ENCODE measurements at places on chromosomes 3 and 15.
A peak's percentile ranks its signal among the peaks of the same experiment; 100 is the strongest.

DNA sequence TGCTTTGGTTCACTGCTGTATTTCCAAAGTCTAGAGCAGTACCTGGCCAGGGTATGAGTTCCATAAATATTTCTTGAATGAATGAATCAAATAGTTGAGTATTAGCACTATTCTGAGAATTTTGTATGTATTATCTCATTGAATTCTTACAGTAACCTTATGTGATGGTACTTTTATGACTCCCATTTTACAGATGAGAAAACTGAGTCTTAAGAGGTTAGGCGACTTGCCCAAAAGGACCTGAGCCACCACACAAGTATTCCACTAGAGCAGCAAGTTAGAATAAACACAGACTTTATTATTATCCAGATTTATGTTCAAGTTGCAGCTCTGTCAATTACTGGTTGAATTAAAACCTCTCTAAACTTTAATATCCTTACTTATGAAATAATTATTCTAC lies 29.4 kb downstream of the CRTC3 start:
- no peak for DNase-seq
- peak overlapping the region; percentile 95 for H3K27ac ChIP-seq
- H3K4me1 ChIP-seq: peaks cover 50% of the 10 kb centered on the region
- H3K4me3 ChIP-seq: no peak overlapping the region

DNA sequence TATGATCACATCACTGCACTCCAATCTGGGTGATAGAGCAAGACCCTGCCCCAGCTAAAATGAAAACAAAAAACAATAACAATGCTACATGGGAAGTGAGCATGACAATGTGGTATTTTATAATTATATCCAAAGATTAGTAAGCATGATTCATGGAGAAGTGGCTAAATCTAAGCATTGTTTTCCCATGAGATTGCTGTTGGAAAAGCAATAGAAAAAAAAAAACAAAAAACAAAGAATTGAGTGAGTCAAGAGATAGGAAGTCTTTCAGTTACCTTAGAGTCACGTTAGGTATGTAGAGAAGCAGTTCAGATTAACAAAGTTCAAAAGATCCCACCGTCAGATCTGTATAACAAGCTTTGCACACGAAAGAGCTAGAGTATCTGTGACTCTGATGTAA lies 210.3 kb upstream of the CNTN6 start:
- no peak overlapping the region for H3K4me3 ChIP-seq
- H3K4me1 ChIP-seq: peaks cover 3% of the 10 kb centered on the region
- no peak for DNase-seq
- H3K27me3 ChIP-seq: no peaks in the 10 kb centered on the region
- no peaks in the 10 kb centered on the region for H3K36me3 ChIP-seq
- H3K27ac ChIP-seq: no peak overlapping the region

- peaks cover 18% of the 10 kb centered on the region for H3K4me1 ChIP-seq
- no peak overlapping the region for H3K4me3 ChIP-seq
- no peak for DNase-seq
- H3K27ac ChIP-seq: no peak overlapping the region
Measured at GRCh38 chr15:99472416-99473145, 93.2 kb upstream of the MEF2A start.

DNA sequence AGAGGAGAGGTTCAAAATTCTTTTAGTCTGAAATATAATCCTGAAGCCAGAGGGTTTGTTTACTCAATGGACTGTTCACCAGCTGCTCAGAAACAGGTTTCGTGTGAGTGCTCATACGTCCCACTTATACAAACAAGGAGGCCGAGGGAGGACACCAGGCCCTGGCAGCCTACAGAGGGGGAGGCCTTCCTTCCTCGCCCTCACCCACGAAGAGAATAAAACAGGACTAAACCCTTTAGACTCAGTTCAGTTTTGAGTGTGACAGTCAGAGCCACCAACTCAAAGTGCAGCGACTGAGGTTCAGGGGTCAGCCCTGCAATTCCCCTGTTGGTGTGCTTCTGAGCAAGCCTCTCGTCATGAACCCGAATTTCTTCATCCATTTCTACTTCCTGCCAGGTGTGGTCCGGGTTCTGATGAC lies 17.3 kb downstream of the FAM174B start:
- no peak for DNase-seq
- no peaks in the 10 kb centered on the region for H3K27me3 ChIP-seq
- H3K27ac ChIP-seq: peak overlapping the region; percentile 84
- H3K4me1 ChIP-seq: peaks cover 33% of the 10 kb centered on the region
- peaks cover 14% of the 10 kb centered on the region for H3K36me3 ChIP-seq

- no peak overlapping the region for H3K27ac ChIP-seq
- no peak overlapping the region for H3K4me3 ChIP-seq
- peaks cover 16% of the 10 kb centered on the region for H3K4me1 ChIP-seq
- DNase-seq: no peak
Measured at GRCh38 chr3:71657831-71658530, 67.2 kb downstream of the EIF4E3 start.

- no peaks in the 10 kb centered on the region for H3K27me3 ChIP-seq
- peaks cover 1% of the 10 kb centered on the region for H3K36me3 ChIP-seq
- no peak overlapping the region for H3K4me3 ChIP-seq
- DNase-seq: no peak
- peaks cover 7% of the 10 kb centered on the region for H3K4me1 ChIP-seq
- no peak overlapping the region for H3K27ac ChIP-seq
Measured at GRCh38 chr3:146024260-146024659, 136.7 kb downstream of the PLOD2 start.

GRCh38 chr3:175336406-175337133 lies 477.4 kb downstream of the NAALADL2 start:
- H3K4me3 ChIP-seq: no peak overlapping the region
- no peak overlapping the region for H3K27ac ChIP-seq
- DNase-seq: no peak
- peaks cover 4% of the 10 kb centered on the region for H3K36me3 ChIP-seq

DNA sequence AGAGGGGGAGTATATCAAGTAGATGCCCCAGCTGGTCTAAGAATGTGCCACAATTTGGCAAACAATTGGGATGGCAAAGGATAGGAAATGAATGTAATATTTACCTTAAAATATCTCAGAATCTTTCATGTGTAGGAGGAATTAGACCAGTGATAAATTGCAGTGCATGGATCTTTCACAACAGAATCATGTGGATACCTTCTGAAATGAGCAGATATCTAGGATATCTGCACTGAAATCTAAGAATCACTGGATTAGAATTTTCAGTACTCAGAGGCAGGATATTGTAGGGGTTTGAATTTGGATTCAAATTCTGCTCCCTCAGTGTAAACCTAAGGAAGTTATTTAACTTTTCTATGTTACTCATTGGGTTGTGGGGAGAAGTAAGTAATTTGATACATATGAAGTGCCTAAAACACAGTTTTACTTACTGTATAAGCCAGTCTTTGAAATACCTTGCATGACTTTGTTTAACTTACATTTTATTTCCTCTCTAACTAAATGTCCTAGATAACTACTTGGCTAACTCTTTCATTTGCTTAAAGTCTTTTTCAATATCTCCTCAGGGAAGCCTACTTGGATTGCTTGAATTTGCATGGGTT lies 8.8 kb downstream of the IL1RAP start:
- no peak for DNase-seq
- H3K36me3 ChIP-seq: no peaks in the 10 kb centered on the region
- H3K27ac ChIP-seq: no peak overlapping the region
- H3K4me1 ChIP-seq: peaks cover under 1% of the 10 kb centered on the region
- no peaks in the 10 kb centered on the region for H3K27me3 ChIP-seq

DNA sequence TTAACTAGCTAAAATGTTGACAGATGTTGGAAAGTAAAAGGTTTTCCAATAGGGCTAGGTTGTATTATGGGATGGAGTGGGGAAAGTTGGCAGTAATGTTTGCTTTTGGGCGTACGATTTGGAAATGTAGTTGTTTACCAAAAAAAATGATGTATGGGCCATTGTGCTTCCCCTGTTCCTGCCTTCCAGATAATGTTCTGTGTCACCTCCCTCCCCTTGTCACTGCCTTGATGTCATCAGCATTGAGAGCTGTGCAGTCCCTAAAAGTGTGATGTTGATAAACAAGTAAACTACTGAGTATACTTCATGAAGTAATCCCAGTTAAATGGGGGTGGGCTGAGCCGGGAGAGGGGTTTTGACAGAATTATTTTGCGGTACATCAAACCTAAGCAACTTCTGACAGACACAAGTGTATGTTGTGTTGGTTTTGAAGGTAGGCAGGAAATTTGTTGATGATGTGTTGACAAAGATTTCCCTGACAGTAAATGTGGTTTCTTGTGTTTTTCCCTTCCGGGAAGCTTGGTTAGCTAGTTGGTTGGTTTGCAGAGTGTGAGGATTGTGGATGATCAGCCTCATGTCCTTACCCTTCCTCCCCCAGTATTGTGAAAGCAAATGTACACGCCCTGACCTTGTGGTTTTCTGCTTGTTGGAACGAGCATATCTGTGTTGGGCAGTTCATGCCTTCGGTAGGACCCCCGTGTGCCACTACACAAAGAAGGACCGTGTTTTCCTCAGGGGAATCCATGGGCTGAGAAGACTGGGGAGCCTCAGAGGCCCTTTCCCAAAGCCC lies 87.3 kb downstream of the PGPEP1L start:
- H3K27me3 ChIP-seq: no peaks in the 10 kb centered on the region
- H3K4me3 ChIP-seq: no peak overlapping the region
- DNase-seq: no peak
- H3K36me3 ChIP-seq: peaks cover 51% of the 10 kb centered on the region
- peaks cover 8% of the 10 kb centered on the region for H3K4me1 ChIP-seq

DNA sequence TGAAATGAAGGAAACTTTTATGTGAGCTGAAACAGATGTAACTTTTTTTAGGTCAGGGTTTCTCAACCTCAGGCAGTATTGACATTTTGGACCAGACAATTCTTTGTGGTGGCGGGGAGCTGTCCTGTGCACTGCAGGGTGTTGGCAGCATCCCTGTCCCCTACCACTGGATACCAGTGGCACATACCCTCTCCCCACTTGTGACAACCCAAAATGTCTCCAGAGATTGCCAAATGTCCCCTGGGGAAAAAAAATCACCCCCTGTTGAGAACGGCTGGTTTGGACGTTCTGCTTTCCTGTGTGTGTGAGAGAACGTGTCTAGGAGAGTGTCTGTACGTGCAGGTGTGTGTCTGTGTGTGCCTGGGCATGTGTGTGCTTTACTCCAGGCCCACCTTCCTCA lies 30.7 kb upstream of the GRIP2 start:
- no peak for DNase-seq
- H3K4me1 ChIP-seq: no peaks in the 10 kb centered on the region
- no peaks in the 10 kb centered on the region for H3K36me3 ChIP-seq
- no peak overlapping the region for H3K4me3 ChIP-seq
- no peak overlapping the region for H3K27ac ChIP-seq

DNA sequence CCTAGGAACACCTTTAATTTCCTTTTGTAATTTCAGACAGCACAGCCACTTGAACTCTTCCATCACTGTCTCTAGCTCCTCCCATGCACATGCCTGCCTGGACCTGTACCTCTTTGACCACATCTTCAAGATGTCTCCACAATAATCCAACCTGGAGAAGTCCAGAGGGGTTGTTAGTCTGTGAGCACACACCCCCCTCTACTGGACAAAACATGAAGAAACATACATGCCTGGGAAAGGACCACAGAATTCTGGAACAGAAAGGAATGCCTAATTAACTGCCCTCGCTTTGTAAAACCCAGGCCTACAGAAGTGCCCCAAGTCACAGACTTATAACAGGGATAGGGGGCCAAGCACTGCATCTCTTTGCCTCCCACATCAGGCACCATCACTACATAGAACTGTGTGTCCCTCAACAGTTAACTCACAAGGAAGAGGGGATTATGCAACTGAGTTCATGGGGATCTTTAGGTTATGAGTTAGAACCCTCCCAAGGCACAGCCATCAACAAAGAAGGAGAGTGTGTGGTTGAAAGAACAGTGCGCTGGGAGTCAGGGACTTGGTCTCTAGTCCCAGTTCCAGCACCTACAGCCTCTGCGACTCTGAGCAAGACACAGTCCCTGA lies 61.7 kb downstream of the FMN1 start:
- H3K27me3 ChIP-seq: peaks cover 3% of the 10 kb centered on the region
- no peak overlapping the region for H3K4me3 ChIP-seq
- H3K36me3 ChIP-seq: no peaks in the 10 kb centered on the region
- H3K4me1 ChIP-seq: peaks cover 17% of the 10 kb centered on the region

DNA sequence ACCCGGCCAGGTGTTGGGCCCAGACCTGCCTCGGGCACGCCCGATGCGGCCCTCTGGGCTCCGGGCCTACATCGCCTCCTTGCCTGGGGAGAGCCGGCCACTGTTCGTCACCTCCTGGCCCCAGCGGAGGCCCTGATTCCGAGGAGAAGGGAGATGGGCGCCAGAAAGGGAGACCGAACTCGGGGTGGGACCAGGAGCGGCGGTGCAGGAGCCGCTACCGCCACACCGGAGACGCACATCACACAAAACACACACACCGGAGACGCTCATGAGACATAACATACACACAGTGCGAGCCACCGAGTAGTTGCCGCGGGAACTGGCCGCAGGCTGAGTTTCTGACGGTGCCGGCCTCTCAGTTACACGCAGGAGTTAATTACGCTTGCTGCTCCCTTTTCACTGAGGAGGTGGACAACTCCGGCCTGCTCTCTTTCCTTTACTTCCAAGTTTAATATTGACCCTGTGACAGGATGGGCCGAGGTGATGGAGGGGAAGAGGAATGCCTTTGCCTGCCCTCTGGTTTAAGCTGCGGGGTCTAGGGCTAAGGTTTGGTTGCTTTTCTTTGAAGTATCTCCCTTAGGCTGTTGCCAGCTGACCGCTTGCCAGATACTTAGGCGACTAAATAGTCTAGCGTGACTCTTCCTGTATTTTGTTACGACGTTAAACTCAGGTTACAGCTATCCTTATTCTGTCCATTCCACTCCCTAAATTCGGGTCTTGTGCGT lies 570 bp downstream of the PCNP start:
- no peak for DNase-seq
- H3K4me3 ChIP-seq: peak overlapping the region; percentile 89
- H3K4me1 ChIP-seq: peaks cover 31% of the 10 kb centered on the region
- peaks cover 12% of the 10 kb centered on the region for H3K36me3 ChIP-seq
- H3K27me3 ChIP-seq: no peaks in the 10 kb centered on the region
- peak overlapping the region; percentile 99 for H3K27ac ChIP-seq

DNA sequence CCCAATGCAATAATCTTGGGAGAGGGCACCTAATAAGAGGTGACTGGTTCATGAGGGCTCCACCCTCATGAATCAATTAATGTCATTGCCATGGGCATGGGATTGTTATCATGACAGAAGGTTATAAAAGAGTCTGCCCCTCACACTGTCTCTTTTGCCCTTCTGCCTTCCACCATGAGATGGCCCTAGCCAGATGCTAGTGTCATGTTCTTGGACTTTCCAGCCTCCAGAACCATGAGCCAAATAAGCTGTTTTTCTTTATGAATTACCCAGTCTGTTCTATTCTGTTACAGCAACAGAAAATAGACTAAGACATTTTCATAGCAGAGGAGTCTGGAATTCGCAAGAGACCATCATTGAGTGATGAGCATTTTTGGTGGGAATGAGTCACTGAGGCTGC lies 16.0 kb upstream of the RAD18 start:
- DNase-seq: no peak
- H3K4me3 ChIP-seq: no peak overlapping the region
- H3K4me1 ChIP-seq: no peaks in the 10 kb centered on the region
- H3K27ac ChIP-seq: no peak overlapping the region
- H3K27me3 ChIP-seq: no peaks in the 10 kb centered on the region

GRCh38 chr3:107008213-107008612 lies 369.0 kb upstream of the CCDC54 start:
- DNase-seq: no peak
- H3K36me3 ChIP-seq: peaks cover 13% of the 10 kb centered on the region
- H3K4me1 ChIP-seq: no peaks in the 10 kb centered on the region

Data from mesothelial cell of epicardium (in vitro differentiated cells).